NCI-H1417 (cell line): ENCODE measurements at places on chromosomes 12 and 14.

DNA sequence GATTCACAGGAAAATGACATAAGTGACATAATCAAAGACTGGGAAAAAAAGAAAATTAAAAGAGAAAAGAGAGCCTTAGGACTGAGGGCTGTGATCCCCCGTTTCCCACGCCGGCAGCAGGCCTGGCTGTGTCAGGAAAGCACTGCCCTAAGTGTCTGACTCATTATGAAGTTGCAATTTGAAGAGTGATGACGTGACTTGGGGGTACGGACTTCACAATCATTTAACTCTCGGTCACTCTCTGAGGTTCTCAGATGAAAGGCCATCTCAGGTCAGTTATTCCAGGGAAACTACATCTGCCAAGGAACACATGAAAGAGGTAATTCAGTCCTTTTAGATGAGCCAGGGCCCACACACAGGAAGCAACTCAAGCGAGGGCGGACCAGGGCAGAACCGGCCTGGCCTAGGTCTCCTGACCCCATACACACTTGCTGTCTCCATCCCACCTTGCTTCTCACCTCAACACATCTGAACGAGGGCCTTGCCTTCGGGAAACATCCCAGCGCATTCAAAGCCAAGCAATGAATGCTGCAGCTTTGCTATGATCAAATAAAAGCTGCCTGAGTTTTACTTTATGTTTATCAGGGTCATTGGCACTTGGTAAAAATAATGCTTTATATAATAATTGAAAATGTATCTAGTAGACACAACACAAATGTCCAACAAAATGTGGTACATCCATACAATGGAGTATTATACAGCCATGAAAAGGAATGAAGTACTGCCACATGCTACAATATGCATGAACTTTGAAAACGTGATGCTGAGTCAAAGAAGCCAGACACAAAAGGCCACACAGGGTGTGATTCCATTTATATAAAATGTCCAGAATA, 2.7 kb downstream of the SSH1 start:
- no peak for DNase-seq

DNA sequence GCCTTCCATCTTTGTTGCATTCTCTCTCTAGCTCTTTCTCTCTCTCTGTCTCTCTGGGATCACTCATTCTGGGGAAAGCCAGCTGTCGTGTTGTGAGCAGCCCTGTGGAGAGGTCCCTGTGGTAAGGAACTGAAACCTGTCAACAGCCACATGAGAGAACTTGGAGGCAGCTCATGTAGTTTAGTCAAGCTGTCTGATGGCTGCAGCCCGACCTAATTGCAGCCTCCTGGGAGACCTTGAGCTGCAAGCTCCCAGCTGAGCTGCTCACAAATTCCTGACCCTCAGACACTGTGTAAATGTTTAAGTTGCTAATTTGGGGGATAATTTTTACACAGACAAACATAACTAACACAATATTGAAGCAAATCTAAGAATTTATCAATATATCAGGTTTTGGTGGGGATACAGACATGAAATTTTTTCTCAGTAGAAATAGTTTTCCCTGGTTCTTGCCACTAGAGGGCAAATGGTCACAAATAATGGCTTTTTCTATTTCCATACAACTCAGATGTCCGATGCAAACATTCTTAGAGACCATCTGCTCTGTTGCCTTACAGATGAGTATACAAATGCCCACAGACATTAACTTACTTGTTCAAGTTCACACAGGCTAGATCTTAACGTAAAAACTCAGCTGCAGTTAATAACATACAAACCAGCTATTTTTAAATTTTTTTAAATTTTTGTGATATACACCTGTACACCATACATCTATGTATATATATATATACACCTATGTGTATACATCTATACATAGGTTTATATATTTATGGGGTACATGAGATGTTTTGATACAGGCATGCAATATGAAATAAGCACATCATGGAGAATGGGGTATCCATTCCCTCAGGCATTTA, 15.5 kb upstream of the KRR1 start:
- peak; percentile 59 for DNase-seq

DNA sequence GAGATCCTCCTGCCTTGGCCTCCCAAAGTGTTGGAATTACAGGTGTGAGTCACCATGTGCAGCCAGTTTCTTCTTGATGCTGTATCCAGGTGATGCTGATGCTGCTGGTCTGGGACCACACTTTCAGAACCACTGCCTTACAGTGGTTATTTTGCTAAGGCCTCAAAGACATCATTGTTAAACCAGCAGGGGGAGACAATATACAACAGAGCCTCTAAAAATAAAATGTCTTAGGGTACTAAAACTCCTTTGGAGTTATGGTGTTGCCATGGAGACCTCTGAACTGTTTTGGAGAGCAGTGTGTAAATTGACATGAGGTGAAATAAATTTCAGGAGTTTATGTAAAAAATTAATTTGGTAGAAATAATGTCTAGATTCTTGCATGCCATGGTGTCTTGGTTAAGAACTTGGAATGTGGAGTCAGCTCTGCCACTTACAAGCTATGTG, 1.1 kb upstream of the ARG2 start:
- peak; percentile 59 for DNase-seq

GRCh38 chr12:41521872-41522379, 333.8 kb downstream of the PDZRN4 start:
- DNase-seq = no peak
